T-helper 2 cell (primary cell): ENCODE measurements at places on chromosomes 4 and X.
A peak's percentile ranks its signal among the peaks of the same experiment; 100 is the strongest.

DNA sequence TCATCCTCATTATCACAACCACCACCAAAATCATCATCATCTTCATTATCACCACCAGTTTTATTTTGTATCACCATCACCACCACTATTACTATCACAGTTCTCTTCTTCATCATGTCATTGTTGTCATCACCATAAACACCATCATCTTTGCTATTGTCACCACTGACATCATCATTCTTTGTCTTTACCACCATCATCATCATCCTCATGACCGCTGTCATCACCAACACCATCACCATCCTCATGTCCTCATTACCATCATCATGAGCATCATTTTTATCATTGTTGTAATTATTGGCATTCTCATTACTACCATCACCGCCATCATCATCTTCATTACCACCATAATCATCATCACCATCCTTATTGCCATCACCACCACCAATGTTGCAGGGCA, 31.4 kb downstream of the EVC start:
- DNase-seq = no peak

- DNase-seq = peak; percentile 88
These were observed 18.2 kb upstream of the TNIP3 start for GRCh38 chr4:121182296-121182695.

GRCh38 chr4:99821918-99822503, 5.4 kb downstream of the DAPP1 start:
- DNase-seq = no peak

DNA sequence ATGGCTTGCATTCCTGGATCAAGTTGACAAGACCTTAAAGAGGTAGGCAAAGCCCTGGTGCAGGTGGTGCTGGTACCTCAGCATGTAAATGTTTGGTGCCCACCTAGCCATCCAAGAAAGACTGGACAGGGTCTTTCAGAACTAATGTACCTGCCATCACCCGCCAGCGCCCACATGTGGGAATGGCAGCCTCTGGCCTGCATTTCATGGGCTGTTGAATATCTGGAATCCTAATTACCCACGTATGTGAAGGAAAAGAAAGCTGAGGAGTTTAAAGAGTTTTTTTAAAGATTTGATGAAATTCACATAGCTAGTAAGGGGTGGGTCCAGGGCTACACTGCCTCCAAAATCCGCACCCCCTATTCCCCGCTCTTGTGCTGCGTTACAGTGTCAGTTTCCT, 8.6 kb upstream of the CCDC149 start:
- DNase-seq = no peak

- no peak for DNase-seq
These were observed 43.2 kb downstream of the ANOS1 start for GRCh38 chrX:8688776-8689175.

DNA sequence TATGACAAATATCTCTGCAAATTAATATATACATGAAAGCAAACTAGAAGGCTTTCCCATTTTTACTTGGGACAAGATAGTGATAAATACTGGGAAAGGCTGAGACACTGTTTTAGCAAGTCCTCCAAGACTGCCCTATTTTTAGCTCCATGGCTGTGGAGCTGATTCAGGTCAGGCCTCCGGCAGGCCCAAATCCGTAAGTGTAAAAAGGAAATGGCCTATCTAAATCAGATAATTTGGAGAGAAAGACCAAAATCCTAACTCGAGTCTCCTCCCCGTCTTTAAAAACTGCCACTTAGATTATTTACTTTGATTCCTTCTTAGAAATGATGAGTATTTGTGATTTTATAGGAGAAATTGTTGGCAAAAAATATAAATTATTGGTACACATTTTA, 2.9 kb downstream of the OTUD4 start:
- DNase-seq = no peak

DNA sequence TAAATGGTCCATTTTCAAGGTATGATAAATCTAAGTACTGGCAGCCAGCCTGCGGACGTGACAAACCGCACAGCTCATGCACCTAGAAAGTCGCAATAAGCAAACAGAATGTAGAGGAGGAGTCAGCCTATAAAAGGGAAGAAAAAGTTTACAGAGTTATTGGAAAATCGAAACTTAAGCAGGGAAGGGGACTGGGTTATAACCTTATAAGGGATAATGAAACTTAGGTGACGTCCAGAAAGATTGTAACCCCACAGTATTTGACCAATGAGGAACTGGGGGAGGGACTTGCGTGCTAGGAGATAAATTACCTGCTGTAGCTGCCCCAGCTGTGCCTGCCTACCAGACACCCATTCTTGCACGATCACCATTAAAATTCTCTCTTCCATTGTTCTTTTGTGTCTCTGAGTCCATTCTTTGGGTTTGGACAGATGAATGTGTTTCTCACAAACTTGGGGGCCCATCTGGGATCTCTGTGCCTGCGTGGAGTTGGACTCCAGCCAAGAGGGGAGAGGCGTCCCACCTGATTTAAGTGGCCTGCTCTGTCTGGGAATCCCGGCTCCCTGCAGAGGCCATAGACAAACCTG, 61.0 kb downstream of the ZCCHC12 start:
- DNase-seq = no peak

DNA sequence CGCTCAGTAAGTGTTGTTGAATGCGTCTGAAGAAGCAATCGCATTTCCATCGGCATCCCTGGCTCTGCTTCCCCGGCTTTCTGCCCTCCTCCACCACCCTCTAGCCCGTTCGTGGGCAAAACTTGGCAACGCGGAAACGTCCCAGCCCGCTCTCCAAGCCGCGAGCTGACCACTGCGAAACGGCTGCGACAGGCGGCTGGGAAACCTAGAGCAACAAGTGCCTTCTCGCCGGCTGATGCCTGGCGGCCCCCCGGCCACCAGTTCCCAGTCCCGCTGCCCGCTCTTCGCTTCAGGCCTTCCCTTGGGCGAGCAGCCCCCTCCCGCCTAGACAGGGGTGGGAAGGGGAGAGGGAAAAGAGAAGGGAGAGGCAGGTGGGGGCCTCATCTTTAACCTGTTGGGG, 837 bp downstream of the CITED1 start:
- no peak for DNase-seq

DNA sequence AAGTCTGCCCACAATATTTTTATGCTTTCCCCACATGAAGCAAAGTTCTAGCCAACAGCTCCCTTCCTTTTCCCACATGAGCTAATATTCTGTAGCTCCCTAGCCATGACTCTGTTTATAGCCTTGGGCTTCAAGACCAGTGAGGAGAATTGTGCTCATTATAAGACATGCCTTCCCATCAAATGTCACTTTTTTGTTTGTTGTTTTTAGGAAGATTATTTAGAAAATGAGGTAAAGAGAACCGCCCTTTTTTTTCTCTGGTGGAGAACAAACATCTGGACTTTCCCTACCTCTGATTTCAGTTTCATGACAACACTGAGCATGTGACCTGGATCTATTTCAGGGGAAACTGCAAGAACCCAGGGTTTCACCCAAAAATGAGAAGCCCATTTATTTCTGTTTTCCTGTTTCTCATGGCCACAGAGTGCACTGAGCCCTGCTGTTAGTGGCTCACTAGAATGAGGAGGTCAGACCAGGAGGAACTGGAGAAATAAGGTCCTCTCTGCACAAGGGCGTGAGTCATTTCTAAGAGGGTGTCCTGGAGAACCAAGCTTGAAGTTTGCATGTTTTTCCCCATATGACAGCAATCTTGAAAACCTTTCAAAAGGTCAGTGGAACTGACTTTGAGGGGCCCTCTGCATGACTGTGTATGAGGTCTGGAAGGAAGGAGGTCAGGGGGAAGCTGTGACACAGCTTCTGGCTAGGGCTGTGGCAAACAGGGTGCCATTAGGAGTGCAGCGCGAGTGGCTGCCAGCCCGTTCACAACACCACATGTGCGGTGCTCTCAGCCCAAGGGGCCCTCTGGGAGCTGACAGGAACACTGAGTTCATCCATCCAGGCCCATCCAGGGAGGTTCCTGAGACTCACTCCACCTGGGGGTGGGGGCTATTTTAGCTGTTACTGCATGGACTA, 55.2 kb downstream of the CHST7 start:
- no peak for DNase-seq

DNA sequence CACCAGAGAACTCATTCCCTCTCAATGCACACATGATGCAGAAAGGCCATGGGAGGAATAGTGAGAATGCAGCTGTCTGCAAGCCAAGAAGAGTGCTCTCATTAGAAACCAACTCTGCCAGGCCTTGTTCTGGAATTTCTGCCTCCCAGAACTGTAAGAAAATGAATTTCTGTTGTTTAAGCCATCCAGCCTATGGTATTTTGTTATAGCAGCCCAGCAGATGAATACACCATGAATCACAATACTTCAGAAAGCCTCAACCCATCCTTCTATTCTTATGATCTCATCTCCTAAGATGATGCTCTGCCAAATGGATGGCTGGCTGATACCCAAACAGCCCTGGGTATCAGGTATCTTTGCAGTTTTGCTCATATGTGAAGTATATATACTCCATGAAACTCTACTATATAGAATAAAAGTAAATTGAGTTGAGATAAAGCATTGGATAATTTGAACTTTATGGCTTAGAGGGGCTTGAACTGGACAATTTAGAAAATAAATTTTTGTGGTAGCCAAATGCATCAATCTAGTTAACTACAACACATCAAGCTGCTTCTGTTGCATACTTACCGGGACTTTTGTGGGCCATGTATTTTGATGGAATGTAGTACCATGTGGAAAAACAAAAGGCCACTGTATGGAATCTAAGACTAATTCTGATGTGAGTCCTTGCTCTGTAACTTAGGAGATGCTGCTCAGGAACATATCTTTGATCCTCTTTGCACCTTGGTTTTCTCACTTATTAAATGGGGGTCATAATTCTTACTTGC, 245.9 kb downstream of the HS3ST1 start:
- DNase-seq = no peak

DNA sequence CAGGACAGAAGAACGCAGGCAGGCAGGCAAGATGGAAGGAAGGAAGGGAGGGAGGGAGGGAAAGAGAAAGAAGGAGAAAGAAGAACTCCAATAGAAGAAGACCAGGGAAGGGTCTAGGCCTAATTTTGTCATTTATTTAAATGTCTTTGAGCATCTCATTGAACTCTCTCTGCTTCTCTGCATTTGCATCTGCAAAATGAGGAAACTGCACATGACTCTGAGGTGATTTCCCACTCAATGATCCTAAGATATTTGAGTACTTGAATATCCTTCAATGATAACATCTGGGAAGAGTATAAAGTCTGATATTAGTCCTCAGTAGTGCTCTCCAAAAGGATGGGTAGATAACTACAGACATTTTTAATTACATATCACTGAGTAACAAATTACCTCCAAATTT, 33.1 kb upstream of the RBPJ start:
- no peak for DNase-seq

GRCh38 chr4:76365636-76366035, 55.3 kb downstream of the CCDC158 start:
- no peak for DNase-seq

DNA sequence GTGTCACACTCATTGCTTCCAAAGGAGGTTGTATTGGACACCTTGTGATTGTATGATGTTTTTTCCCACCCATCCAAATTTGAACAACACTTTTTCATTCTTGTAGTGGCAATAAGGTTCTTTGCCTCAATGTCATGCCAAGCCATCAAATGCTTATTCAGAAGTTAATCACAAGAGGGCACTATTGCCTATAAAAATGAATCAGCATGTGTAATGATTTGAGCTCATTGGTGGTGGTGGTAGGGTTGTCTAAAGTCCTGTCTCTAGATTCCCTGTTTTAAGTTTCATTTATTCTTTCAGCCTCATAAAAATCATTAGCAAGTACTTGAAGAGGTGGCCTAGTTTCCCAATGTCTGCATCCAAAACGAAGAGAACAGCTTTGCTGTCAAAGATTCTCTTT, 37.0 kb downstream of the IRS4 start:
- DNase-seq = no peak

- no peak for DNase-seq
These were observed 73.3 kb upstream of the NALF2 start for GRCh38 chrX:69430785-69431184.

GRCh38 chr4:55795341-55795740, 24.2 kb upstream of the EXOC1L start:
- DNase-seq = no peak

- DNase-seq = no peak
These were observed 21.0 kb upstream of the THOC2 start for GRCh38 chrX:123753656-123754350.

GRCh38 chr4:113971706-113972360, 7.6 kb downstream of the ARSJ start:
- DNase-seq = no peak

GRCh38 chr4:7244751-7245320, 52.5 kb downstream of the SORCS2 start:
- no peak for DNase-seq

GRCh38 chr4:2794486-2795299, 1.8 kb downstream of the SH3BP2 start:
- DNase-seq = no peak

GRCh38 chr4:87108142-87108546, 112.3 kb downstream of the KLHL8 start:
- no peak for DNase-seq

DNA sequence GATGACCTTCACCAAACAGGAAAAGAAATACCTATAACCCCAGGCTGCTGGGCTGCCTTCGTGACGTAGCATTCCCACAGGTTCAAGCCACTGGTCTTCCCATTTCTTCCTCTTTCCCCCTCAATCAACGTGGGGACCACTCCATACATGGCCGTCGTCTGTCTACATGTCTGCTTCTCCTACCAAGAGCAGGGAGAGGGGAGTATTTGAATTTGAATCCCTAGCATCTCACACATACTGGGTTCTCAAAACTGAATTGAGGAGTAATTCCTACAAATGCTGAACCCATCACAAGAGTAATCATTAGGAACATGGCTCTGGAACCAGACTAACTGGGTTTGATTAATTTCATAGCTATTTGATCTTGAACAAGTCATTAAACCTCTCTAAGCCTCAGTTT, 17.3 kb downstream of the GPC3 start:
- DNase-seq = no peak

- DNase-seq = no peak
These were observed 35.2 kb upstream of the LNX1 start for GRCh38 chr4:53626491-53626890.

DNA sequence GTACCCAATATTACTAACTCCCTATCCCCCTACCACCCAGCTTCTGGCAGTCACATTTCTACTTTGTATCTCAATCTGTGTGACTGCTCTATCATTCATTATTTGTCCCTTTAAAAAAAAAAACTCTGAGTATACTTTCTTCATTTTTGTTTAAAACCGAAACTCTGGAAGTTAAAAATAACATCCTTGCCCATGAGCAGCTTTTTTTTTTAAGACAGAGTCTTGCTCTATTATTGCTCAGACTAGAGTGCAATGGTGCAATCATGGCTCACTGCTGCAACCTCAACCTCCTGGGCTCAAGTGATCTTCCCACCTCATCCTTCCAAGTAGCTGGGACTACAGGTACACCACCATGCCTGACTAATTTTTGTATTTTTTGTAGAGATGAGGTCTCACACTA, 15.8 kb downstream of the UBE2K start:
- no peak for DNase-seq

GRCh38 chr4:148124512-148124911, 317.7 kb downstream of the NR3C2 start:
- DNase-seq = no peak

GRCh38 chr4:184282251-184282713, 64.6 kb upstream of the ENPP6 start:
- no peak for DNase-seq

GRCh38 chr4:19300213-19300612, 951.5 kb upstream of the SLIT2 start:
- DNase-seq = no peak
